Progenitor cell of endocrine pancreas (in vitro differentiated cells): ENCODE measurements at places on chromosomes 13 and 19. TPM values are rescaled to one million over a fixed set of nuclear protein-coding genes. Genes with fewer than 3 reads are reported as not detected.
A peak's percentile ranks its signal among the peaks of the same experiment; 100 is the strongest.

- no peak overlapping the region for H3K4me3 ChIP-seq
- DNase-seq: no peak
- H3K27ac ChIP-seq: no peak overlapping the region
- no peaks in the 10 kb centered on the region for H3K4me1 ChIP-seq
- H3K27me3 ChIP-seq: no peaks in the 10 kb centered on the region
Measured at GRCh38 chr13:63010072-63010658, 1594.5 kb upstream of the PCDH20 start.

DNA sequence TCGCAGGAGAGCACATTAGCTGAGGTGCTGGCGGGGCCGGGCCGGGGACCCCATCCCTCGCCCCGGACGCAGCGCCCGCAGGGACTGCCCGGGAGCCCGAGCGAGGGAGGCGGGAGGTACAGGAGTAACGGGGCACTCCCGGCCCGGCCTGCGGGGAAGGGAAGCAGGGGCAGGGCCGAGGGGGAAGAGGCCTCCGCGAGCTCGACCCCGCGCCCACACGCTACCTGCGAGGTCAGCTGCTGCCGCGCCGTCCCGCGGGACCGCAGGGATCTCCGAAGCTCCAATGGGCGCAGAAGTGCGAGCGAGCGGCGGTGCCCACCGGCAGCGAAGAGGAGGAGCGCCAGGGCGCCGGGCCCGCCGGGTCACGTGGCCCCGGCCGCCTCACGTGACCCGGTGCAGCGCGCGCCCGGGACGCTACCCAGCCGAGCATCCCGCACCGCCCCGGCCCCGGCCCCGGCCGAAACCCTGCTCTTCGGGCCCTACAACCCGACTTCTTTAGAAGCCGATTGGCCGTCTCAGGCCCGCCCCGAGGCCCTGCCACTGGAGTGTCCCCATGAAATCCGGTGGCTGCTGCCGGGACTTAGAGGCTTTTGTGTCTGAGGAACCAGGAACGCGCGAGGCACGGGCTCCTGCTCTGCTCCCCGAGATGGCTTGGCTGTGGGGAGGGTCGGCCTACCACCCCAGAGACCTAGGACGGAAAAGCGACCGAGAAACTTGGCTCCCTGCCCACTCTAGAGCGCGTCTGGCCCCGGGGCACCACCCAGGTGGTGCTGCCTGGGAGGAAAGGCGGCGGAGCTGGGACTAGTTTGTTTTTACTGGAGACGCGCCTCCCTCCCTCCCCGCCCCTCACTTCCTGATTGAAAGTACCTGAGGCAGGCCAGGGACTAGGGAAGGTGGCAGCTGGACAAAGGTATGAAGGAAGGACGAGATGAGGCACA, at the start of gene RCBTB1:
Gene RCBTB1, minus strand, starts transcription at position 339 of the 938 bp plus-strand sequence. CDS start 18,279 bp downstream, outside the sequence.
- peaks cover 2% of the 10 kb centered on the region for H3K36me3 ChIP-seq
- no peaks in the 10 kb centered on the region for H3K27me3 ChIP-seq
- peaks cover 20% of the 10 kb centered on the region for H3K4me1 ChIP-seq
- peak; percentile 55 for DNase-seq
- H3K27ac ChIP-seq: peak within 1 kb of the TSS; percentile 98

DNA sequence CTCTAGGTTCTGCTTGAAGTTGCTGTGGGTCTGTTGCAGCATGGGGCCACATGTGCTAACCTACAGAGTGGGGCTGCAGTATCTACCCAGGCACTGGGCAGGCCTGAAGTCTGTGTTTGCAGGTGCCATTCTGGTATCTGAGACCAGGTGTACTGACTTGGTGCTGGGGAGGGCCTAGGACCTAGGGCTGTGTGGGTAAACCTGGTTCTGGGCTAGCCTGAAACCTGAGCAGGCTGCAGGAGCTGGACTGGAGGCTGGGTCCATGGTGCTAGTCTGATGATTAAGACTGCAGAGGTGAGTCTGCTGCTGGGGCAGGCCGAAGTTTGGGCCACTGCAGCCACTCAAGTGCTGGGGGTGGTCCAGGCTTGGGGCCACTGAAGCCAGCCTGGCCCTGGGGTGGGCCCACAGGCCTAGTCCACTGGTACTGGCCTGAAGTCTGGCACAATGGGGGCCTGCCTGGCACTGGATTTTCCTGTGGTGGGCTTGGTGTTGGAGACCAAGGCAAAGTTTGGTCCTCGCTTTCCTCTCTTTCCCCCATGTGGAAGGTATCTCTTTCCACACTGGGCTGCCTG, 310.6 kb downstream of the NDFIP2 start:
- H3K27ac ChIP-seq: no peak overlapping the region
- no peak for DNase-seq
- H3K4me3 ChIP-seq: no peak overlapping the region
- peaks cover 8% of the 10 kb centered on the region for H3K4me1 ChIP-seq

DNA sequence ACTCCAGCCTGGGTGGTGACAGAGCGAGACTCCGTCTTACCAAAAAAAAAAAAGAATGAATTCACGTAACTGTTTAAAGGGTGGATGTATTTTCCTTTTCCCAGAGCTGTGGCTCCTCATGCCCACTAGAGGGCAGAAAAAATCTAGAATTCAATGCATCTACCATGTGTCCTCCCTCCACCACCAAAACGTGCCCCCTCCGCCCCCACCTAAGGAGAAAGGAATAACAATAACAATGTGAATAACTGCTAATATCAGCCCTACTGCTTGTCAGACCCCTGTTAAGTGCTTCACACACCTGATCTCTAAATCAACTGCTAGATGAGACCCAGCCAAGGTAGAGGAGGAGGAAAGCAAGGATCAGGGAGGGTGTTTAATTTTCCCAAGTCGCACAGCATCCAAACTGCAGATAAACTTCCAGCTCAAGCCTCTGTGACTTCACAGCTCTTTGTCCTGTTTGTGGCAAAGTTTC, 20.2 kb upstream of the PNMA8B start:
- no peak overlapping the region for H3K27ac ChIP-seq
- H3K4me3 ChIP-seq: no peak overlapping the region
- H3K4me1 ChIP-seq: no peaks in the 10 kb centered on the region
- H3K36me3 ChIP-seq: peaks cover 1% of the 10 kb centered on the region

VSIG10L gene
- total RNA-seq: 6.3 and 7.0 TPM in 2 replicates
